ENCODE measurements at places on chromosomes 7 and 10. TPM values are rescaled to one million over a fixed set of nuclear protein-coding genes. Genes with fewer than 3 reads are reported as not detected.

DNA sequence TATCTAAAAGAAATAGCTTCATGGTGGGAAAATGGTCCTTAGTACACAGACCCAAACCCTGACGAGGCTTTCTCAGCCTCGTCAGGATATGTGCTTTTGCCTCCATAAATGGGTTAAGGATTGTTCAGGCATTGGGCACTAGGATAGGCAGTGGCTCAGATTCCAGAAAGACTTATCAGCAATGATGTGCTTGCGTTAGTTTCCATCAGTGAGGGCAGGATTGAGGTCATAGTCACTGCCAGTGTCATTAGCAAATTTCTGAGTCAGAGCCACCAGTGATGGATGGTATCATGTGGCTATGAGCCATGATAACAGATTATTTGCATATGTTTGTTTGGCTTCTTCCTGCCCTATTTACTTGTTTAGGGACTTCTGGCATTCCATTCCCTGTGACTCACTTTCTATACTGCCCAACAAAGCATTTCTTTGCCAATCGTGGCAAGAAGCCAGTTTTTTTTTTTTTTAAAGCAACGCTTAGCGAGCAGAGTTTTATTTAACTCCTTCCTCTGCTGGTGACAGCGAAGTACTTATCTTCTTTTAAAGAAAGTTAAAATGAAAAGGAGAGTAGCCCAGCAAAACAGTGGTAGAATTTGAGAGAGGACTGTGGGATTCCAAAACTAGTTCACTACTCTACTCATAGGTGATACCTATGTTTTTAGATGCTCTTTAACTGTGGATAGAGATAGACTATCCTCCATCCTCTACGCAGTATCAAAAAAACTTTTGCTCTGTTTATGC lies 44.4 kb downstream of the MYPN start:
- peak; percentile 100 for DNase-seq

DNA sequence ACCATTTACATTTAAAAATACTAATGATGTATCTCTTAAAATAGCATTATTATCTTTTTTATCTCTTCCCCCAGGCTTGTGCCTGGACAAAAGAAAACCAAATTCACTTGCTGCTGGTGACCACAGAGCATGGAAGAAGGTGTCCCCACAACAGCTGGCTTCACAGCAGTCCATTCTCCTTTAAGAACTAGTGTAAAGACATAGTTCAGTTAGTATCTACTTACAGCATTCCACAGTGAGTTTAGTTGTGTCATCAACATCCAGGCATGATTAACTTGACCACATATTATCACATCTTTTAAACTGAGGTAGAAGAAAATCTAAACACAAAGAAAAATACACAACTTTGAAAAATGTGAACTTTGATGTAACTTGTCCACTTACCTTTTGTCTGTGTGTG lies 55.0 kb downstream of the LRRC17 start:
- no peak for DNase-seq

GRCh38 chr10:81866753-81867152 lies 8.2 kb upstream of the NRG3 start:
- DNase-seq = no peak

DNA sequence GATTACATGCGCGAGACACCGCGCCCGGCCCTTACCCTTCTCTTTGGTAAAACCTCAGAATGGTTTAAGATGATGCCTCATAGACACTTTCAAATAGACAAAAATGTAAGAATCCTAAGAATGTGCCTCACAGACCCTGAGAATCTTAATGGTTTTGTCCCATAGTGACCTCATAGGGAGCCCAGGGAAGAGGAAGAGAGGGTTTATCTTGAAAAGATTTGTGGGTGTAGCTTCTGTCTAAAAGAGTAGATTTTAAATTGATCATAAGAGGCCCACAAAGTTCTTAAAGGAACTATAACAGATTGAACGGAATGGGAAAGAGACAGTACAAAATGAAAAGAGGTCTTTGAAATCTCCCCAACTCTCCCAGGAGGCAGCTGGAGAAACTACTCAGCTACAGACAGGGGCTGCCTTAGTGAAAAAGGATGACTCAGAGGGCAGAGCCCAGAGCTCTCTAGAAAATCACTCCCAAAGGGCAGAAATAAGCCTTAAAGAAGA lies 220.6 kb downstream of the ADRA2A start:
- no peak for DNase-seq

DNA sequence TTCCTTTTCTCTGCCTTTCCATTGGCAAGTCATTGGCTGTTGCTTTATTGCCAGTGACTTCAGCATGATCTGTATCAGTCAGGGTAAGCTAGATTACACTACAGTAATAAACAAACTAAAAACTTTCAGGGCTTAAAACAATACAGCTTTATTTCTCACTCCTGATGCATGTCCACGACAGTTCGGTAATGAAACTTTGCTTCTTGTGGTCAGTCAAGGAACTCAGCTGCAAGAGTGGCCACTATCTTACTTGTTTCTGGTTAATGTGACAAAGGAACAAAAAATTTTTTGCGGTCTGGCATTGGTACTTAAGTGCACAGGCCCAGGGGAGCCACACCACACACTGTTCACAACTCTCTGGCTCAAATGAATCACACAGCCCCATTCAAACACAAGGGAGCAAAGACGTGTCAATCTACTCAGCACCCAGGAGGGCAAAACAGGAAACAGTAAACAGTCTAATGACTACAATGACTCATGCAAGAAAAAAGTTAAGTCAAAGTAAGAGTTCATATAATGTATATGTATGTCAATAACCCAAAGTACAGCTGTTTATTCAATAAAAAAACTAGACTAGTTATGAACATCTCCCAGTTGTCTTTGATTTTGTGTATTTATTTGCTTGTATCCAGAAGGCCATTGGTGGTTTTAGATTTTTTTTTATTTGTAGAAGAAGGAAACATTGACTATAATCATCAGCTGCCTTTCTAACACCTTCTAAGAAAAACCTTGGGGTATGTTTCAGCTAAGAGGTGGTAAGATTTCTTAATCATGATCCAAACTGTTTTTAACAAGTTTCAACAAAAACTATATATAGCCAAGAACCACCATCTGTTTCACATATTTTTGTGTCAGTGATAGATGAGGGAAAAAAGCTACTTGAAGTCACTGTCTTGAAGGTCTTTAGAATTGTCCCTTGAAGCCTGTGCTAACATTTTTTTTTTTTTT lies 134.4 kb upstream of the FAM3C start:
- DNase-seq = peak; percentile 90

- DNase-seq = peak; percentile 60
Observed at GRCh38 chr10:35372329-35372728, 36.0 kb downstream of the CCNY start.

DNA sequence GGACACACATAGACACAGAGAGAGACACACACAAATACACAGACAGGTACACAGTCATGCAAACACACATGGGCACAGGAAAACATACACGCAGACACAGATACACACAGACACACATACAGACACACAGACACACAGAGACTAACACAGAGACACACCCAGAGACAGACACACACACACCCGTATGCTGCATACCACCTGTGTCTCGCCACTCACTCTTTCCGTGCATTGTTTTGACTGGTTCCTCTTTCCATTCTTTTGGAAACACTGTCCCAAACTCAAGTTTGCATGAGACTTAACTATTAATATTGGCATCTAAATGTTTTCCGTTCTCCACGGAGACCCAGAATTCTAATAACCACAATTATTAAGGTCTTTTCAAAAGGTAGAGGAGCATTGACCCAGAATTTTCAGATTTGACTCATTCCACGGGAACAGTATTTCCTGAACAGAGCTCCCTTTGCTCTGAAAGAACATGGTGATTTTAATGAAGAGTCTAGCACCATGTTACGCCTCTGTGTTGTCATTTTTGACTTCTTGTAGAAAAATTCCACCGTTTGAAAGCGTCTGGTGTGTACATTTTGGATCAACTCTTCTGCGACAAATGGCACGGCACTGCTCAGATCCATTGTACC lies 141.2 kb upstream of the RNF32 start:
- DNase-seq = no peak

- no peak for DNase-seq
Observed at GRCh38 chr10:79295563-79295962, 51.7 kb upstream of the PPIF start.

GRCh38 chr7:19560111-19560883 lies 148.5 kb downstream of the POLR1F start:
- DNase-seq = peak; percentile 23

GRCh38 chr10:31707093-31708039 lies 221.3 kb downstream of the ARHGAP12 start:
- peak; percentile 49 for DNase-seq

GRCh38 chr7:120272261-120272660 lies 714 bp upstream of the KCND2 start:
- peak; percentile 21 for DNase-seq

DNA sequence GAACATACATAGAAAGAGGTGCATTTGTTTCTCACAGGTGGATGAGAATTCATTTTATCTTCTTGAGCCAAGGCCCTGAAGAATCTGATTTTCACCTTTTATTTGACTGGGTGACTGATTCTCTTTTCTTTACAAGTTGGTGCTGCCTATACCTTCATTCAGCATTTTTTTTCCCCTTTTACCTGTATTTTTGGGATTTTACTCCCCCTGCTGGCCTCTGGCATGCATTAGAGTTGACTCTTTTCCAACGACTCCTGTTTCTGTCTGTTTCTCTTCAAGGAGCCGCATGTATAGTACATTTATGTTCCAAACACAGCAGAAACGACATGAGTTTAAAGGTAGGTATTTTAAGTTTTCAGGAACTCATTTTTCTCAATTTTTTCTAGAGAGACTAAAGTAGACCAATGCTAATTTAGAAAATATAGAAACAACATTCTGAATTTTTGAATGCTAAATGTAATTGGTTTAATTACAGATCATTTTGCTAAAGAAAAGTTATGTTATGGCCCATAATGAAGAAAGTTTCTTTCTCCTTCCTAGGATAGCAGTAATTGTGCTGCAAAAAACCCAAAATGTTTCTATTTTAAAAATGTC lies 149.8 kb upstream of the HDAC9 start:
- DNase-seq = peak; percentile 21

DNA sequence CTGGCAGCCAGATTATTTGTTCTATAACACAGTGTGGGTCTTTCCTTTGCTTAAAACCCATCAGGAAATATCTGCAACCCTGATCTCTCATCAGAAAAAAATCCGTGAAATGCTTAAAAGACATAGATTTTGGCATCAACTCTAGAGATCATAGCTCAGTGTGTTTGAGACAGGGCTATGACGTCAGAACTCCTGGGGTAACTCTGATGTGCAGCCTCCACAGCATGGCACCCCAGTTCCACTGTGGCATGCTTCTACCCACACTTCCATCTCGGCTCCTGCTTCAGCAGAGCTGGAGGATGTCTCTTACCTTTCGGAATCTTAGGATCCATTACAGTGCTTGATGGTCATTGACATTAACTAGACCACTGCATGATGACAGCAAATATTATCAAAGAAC lies 205.7 kb downstream of the LHFPL3 start:
- no peak for DNase-seq

- no peak for DNase-seq
Observed at GRCh38 chr7:129434675-129435318, 565 bp downstream of the STRIP2 start.

DNA sequence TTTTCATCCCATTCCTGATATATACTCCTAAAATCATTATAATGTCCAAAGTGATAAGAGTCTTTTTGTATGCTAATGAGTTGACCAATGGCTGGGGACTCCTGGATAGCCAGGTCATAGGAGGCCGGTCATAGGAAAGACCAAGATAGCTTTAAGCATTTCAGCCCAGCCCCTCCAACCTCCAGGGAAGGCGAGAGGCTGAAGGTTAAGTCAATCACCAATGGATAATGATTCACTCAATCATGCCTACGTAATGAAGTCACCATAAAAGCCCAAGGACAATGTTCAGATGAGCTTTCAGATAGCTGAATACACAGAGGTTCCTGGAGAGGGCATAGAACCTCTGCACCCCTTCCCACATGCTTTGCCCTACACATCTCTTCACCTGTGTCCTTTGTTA lies 75.7 kb downstream of the VWDE start:
- no peak for DNase-seq

DNA sequence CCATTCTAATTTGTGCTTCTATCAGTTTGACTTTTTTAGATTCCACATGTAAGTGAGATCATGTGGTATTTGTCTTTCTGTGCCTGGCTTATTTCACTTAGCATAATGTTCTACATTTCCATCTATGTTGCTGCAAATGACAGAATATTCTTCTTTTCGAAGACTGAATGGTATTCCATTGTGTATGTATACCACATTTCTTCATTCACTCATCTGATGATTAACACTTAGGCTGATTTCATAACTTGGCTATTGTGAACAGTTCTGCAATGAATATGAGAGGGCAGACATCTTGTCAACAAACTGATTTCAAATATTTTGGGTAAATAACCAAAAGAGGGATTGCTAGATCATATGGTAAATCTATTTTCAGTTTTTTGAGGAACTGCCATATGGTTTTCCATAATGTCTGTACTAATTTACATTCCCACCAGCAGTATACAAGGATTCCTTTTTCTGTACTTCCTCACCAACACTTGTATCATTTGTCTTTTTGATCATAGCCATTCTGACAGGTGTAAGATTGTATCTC lies 52.9 kb downstream of the ZNF22 start:
- no peak for DNase-seq

DNA sequence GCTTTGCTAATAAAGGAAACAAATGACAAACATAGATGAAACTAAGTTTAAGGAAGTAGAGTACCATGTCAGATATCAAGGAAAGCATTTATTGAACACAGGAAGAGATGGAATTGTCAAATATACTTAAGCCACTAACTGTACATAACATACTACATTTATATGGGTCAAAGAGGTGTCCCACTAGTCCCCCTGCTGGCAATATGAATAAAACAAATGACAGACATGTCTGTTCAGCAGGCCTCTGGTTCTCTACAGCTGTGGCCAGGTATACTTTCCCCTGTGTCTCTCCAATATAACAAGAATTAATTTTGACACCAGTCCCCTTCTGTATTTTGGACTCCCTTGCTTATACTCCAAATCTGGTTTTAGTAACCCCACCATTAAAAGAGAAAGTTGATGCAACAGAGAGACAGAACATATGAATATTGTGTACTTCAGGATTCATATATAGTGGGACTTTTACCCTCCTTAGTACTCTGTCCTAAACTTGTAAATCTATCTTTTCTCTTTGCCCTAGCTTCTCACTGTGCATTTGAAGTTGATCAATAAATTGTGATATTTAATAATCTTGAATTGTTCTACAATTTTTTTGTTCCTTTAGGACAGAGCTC lies 42.9 kb downstream of the CD36 start:
- peak; percentile 20 for DNase-seq

DNA sequence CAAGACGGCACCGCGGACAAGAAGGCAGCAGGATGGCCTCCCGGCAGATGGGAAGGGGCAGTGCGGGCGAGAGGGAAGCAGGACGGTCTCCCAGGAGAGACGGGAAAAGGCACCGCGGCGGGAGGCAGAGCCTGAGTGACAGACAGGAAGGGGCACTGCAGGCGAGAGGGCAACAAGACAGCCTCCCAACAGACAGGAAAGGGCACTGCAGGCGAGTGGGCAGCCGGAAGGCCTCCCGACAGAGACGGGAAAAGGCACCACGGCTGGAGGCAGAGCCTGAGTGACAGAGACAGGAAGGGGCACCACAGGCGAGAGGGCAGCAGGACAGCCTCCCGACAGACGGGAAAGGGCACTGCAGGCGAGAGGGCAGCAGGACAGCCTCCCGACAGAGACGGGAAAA lies 32.6 kb downstream of the ESYT2 start:
- no peak for DNase-seq

Gene MMRN2
- 0.57 TPM for total RNA-seq

Gene SLC18A2
- total RNA-seq = not detected

Gene GDF10
- not detected for total RNA-seq

Gene TNRC18
- total RNA-seq = 75.3 TPM

Gene FANK1
- total RNA-seq = 1.4 TPM

Measured in HFFc6 (cell line).